ENCODE measurements at places on chromosomes 2 and 18.

DNA sequence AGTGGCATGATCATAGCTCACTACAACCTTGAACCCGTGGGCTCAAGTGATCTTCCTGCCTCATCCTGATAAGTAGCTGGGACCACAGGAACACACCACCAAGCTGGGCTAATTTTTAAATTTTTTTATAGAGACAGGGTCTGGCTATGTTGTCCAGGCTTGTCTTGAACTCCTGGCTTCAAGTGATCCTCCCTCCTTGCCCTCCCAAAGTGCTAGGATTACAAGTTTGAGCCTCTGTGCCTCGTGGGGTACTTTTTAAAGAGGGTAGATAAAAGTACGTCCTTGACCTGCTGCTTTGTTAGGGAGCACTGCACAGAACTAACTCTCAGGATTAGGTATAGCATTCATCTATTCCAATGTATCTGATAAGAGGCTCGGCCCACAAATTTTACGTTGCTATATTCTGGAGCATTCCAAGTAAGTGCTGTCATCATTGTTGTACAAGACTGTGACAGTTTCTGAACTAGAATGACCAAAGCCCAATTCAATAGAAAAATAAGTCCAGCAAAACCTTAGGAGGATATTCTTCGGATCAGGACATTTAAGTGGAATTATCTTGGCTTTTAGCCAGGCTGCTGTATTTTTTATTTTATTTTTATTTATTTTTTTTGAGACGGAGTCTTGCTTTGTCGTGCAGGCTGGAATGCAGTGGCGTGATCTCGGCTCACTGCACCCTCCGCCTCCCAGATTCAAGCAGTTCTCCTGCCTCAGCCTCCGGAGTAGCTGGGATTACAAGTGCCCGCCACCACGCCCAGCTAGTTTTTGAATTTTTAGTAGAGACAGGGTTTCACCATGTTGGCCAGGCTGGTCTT is 4.1 kb downstream of the MTCL1 start:
- DNase-seq, result no peak

- DNase-seq, result no peak
These were observed 848.5 kb downstream of the DCDC2C start for GRCh38 chr2:4551691-4552474.

DNA sequence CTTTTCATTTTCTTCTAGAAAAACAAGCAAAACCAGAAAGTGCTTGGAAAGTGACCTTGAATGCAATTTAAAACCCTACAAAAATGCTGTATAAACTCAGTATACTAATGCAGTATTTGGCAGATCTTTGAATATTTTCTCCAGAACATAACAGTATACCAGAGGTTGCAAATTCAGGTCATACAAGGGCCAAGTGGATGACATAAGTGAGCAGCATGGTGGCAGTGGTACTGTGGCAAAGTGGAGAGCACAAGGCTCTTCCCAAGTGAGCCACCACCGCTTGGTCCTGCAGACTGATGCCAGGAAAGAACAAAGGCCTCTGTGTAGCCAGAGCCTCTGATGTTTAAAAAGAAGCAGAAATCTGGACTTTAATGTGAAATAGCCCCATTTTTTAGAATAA is 33.1 kb downstream of the METTL4 start:
- DNase-seq, result no peak

GRCh38 chr2:124272261-124272841 is 247.3 kb downstream of the CNTNAP5 start:
- DNase-seq, result no peak

DNA sequence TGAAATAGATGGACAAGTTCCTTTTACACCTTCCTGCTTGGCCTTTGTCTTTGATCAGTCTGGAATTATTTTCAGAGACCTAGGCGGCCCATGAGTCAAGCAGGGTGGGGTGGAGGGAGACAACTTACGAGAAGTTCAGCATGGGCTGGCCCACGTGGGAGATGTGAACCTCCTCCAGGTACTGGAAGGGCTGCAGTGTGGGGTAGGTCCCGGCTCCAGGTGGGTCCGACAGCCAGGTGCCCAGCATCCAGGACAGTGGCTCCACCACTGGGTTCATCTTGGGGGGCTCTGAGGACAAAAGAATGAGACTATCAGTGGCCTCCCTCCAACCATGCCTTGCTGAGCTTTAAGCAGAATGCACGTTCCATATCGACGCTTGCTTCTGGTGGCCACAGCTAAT is 30.8 kb downstream of the THAP4 start:
- no peak for DNase-seq

GRCh38 chr2:68653034-68653433 is 9.7 kb downstream of the PROKR1 start:
- DNase-seq, result peak; percentile 65

- DNase-seq, result no peak
These were observed 48.2 kb upstream of the LGALSL start for GRCh38 chr2:64405581-64406406.

DNA sequence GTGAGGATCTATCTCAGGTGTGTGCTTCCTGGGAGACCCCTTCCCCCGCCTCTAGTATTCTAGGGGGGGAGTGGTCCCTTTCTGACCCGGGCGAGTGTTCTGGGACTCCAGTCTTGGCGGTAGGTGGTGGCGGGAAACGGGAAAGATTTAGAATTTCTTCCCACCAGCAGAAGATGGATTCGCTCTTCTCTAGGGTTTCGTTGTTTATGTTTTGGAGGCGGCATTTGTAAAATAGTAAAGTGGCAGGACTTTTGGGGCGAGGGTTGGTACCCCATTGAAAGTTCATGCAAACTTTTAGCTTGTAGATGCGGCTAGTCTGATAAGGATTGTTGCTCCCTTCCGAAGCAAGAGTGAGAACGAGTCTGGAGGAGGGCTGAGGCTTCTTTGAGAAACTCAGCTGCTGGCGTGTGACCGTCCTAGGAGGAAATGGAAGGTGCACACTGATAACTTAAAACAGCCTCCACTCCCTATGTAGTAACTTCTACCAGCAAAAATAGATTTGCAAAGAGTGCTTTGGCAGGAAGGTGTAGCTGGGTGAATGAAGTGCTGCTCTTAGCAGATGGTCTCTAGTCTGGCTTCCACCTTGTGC is 412 bp downstream of the GPD2 start:
- DNase-seq, result peak; percentile 79

DNA sequence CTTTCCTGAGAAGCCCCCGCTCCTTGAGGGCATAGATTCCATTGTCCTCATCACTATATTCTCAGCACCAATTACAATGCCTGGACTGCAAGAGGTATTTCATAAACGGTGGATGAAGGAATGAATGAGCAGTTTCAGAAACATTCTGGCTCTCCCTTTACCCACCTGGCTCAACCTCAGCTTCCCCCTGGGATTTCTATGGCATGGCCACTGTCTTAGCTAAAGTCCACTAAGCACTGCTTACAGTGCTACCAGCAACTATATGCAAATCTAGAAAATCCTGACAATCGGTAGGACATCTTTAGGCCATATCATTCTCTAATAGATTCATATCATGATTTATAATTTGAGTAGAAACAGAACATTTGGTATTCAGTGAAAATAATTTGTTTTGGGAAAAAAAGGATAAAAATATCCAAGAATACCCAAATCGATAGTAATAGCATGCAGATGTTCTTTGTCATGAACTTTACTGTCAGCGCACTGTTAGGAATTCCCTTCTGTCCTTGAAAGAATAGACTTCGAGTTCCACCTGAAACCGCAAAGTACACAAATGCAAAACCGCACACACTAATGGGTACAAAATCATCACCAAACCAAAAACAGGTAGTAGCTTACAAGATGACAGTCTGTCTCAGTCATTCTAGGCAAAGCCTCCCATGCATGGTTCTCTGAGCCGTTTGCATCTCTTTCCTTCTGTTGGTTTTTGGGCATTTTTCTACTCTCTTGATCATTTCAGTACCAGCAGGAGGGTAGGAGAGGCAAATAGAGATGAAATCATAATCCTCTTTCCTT is 303.6 kb upstream of the ID2 start:
- no peak for DNase-seq

- DNase-seq, result no peak
These were observed 630.6 kb upstream of the ZNF804A start for GRCh38 chr2:183967756-183968155.

DNA sequence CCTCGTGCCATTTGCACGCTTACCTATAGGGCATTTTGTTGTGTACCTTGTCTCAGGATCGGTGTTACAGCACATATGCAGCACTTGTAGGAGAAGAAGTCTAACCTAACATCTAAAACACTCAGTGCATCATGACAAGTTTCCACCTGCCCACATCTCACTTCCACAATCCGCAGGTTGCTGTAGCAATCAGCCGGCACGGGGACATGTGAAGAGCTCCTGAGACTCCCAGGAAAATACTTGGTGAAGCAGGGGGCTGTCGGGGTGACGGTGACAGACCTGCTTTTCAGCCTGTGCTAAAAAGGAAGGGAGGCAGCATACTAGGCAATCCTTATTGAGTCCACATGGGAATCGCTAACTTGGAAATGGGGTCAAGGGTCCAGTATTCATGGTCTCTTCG is 172.2 kb downstream of the MYT1L start:
- no peak for DNase-seq

GRCh38 chr2:191863988-191864387 is 17.1 kb upstream of the CAVIN2 start:
- no peak for DNase-seq

GRCh38 chr18:58522132-58522531 is 106.8 kb downstream of the ALPK2 start:
- DNase-seq, result no peak
